Fibroblast of skin of right biceps (primary cell): ENCODE measurements at places on chromosomes 1 and 21.
A peak's percentile ranks its signal among the peaks of the same experiment; 100 is the strongest.

- DNase-seq, result peak; percentile 41
These were observed 185.0 kb upstream of the PTBP2 start for GRCh38 chr1:96536581-96536980.

GRCh38 chr1:152941037-152941711 is 5.8 kb upstream of the SPRR5 start:
- no peak for DNase-seq

DNA sequence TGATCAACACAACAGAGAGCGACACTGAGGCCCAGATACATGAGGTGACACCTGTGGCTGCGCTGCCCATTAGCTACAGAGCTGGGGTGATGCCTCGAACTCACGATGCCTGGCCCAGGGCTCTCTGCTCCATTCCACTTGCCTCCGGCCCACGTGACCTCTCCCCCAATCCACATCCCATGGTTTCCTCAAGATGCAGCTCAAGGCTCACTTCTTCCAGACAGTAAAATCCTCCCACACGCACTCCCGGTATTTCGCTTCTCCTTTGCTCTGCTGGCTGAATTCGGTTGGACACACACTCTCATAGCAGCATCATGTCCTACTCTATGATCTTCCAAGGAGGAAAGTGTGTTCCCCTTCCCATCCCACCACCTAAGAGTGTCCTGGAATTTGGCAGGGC is 672.5 kb downstream of the KIF26B start:
- DNase-seq, result no peak

DNA sequence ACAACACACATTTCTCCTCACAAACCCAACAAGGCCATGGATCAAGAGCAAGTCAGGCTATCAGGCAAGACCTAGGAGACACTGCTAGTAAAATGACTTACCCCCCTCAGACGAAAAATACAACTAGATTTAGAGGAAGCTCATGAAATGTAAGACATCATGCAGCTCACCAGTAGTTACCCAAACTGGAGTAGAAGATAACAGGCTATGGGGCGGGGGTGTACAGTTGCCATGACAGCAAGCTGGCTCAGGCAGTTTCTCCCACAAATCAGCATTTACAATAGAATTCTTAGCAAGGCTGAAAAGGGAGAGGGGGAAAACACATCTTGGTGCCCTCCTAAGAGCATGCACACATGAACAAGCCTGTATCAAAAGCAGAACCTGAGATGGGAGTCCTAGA is 13.9 kb downstream of the TPM3 start:
- no peak for DNase-seq

DNA sequence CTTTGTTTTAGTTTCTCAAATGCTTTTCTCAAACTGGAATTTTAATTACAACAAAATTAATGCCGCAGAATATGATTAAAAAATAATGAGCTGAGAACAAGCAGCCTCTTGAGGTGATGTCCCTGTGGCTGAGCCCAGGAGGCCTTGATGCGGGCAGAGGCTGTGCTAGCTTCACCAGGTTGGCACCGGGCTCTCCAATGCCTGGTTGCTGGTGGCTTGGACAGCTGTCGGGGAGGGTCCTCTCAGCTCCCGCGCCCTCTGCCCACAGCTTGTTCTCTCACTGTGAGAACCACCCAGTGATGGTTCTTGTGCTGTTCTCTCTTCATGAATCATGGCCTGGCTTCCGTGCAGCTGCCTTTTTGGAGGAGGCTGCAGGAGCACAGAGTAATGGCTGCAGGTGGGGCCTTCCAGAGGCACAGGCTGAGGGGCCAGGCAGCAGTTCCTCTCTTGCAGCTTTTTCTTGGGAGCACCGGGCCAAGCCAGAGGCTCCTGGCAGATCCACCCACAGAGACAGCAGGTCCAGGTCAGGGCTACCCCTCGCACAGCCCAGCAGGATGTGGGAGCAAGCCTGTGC is 156.3 kb downstream of the PCBP3 start:
- no peak for DNase-seq

DNA sequence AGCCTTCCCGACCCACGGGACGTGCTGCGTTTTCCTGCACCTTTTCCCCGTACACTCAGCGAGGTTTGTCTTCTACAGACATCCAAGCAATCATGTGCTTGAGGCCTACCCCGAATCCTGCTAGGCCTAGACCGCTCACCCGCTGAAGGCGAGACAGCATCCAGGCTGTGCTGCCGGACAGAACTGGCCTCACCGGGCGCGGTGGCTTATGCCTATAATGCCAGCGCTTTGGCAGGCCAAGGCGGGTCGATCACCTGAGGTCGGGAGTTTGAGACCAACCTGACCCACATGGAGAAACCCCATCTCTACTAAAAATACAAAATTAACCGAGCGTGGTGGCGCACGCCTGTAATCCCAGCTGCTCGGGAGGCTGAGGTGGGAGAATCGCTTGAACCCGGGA is 54.1 kb downstream of the ECE1 start:
- no peak for DNase-seq

- no peak for DNase-seq
These were observed 163.7 kb downstream of the HS2ST1 start for GRCh38 chr1:87077959-87078639.

DNA sequence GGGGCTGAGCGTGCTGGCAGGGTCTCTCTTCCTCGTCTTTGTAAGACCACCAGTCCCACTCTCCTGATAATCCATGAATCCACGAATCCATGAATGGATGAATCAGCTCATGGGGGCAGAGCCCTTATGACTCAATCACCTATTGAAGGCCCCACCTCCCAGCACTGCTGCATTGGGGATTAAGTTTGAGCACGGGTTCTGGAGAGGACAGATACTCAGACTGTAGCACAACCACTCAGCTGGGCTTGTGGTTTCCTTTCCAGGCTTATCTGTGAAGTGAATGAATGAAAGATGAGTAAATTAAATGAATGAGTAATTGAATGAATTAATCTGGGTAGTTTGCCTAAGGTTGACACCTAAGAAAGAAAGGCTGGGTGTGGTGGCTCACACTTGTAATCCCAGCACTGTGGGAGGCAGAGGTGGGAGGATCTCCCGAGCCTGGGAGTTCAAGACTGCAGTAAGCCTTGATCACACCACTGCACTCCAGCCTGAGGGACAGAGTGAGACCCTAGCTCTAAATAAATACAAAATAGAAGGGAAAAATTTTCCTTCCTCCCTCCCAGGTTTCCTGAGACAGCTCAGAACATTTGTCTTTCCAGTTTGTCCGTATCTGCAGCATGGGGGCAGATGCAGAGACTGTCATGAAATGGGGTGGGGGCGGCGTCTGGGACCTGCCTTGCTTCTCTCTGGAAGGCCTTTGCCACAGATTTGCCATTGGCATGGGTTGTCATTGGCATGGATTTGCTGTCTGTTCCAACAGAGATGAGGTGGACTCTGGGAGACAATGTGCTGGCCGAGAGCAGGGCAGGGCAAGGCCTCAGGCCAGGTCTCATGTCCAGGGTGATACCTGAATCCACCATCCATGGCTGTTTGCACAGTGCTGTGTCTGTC is 187.7 kb upstream of the C1orf174 start:
- no peak for DNase-seq

DNA sequence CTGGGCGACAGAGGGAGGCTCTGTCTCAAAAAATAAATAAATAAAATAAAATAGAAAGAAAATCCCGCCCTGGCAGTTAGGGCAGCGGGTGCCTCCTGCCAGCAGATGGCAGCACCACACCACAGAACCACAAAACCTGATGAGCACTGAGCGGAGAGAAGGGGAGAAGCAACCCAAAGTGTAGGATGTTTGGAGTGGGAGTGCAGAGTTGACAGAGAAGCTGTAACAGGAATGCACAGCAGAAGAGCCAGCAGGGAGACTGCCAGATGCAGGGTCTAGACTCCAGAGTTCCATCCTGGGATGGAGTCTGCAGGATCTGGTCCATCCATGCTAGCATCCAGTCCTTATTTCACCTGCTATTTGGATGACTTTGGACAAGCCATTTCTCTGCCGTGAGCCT is 29.7 kb upstream of the KIRREL1 start:
- peak; percentile 70 for DNase-seq

- no peak for DNase-seq
These were observed 50.4 kb upstream of the FMOD start for GRCh38 chr1:203401199-203401877.

GRCh38 chr1:222373831-222374602 is 173.9 kb downstream of the HHIPL2 start:
- no peak for DNase-seq
